Panc1 (cell line): ENCODE measurements at places on chromosomes 7 and 10. TPM values are rescaled to one million over a fixed set of nuclear protein-coding genes. Genes with fewer than 3 reads are reported as not detected.

SRRM3 gene
- total RNA-seq, result 8.5 TPM

TBX20 gene
- total RNA-seq, result not detected

CAMK2B gene
- total RNA-seq, result 0.26 TPM

PRXL2A gene
- 89.0 TPM for total RNA-seq

SSC4D gene
- 1.6 TPM for total RNA-seq

NUTM2A gene
- total RNA-seq, result 0.21 TPM

ZNF467 gene
- 18.1 TPM for total RNA-seq

IFIT1 gene
- 43.8 TPM for total RNA-seq

TBC1D12 gene
- total RNA-seq, result 23.7 TPM
